ENCODE measurements at places on chromosomes 16 and 17.

DNA sequence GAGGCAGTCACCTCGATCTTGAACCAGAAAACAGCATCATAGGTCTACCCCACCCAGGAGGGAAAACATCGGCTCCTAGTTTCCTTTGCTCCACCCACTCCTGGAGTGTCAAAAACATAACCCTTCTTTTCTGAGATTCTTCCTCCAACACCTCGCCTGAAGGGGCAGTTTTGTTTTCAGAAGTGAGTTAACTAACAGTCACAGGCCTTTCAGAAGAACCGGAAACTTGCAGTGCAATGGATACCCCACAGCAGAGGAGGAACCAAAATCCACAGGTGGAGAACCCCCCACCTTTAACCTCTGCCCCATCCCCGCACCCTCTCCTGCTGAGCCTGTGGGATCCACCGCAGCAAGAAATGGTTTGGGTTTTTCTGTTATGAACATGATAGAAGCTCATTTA, 7.8 kb upstream of the TEX2 start:
- no peak for DNase-seq

- no peak for DNase-seq
These were observed 8.0 kb downstream of the SEZ6 start for GRCh38 chr17:28997806-28998205.

DNA sequence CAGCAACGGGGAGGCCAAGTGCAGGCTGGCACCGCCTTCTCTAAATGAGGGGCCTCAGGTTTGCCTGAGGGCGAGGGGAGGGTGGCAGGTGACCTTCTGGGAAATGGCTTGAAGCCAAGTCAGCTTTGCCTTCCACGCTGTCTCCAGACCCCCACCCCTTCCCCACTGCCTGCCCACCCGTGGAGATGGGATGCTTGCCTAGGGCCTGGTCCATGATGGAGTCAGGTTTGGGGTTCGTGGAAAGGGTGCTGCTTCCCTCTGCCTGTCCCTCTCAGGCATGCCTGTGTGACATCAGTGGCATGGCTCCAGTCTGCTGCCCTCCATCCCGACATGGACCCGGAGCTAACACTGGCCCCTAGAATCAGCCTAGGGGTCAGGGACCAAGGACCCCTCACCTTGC, 18.5 kb downstream of the NGFR start:
- DNase-seq = no peak

GRCh38 chr16:31348579-31348978, 6.4 kb upstream of the ITGAX start:
- no peak for DNase-seq

GRCh38 chr17:80110447-80110812, 9.0 kb downstream of the GAA start:
- no peak for DNase-seq

DNA sequence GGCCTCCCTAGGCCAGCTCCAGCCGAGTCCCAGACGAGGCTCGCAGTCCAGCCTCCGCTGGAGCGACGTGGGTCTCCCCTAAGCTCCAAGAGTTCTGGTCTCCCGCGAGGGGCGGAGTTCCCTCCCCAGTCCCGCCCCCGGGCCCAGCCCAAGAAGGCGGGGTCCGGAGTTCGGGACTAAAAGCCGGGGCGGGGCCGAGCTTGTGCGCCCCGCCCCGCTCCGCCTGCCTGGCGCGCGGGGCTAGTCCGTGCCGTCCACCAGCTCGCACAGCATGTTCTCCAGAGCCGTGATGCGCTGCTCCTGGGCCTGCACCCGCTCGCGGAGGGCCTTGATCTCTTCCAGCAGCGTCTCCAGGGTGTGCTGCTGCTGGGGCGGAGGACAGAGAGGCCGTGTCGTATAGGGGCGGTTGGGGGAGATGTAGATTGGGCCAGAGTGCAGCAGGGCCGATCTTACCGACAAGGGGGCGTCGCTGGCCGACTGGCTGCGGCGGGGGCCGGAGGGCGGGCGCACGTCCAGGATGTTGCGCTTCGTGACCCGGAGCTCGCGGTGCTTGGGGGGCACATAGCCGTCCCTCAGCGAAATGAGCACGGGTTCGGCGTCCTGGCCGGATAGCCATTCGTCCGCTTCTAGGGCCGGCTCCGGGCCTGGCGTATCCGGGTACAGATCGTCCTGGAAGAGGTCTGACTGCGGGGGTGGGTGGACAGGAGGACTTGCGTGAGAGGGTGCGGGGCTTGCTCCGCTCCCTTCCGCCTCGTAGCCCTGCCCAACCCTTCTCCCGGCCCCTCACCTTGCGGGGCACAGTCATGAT, 7.0 kb downstream of the CORO6 start:
- peak; percentile 85 for DNase-seq

GRCh38 chr16:81313701-81314602, 810 bp upstream of the GAN start:
- DNase-seq = no peak

GRCh38 chr16:4115949-4116318, 308 bp downstream of the ADCY9 start:
- no peak for DNase-seq

GRCh38 chr16:57745768-57746167, 10.2 kb downstream of the KATNB1 start:
- no peak for DNase-seq

DNA sequence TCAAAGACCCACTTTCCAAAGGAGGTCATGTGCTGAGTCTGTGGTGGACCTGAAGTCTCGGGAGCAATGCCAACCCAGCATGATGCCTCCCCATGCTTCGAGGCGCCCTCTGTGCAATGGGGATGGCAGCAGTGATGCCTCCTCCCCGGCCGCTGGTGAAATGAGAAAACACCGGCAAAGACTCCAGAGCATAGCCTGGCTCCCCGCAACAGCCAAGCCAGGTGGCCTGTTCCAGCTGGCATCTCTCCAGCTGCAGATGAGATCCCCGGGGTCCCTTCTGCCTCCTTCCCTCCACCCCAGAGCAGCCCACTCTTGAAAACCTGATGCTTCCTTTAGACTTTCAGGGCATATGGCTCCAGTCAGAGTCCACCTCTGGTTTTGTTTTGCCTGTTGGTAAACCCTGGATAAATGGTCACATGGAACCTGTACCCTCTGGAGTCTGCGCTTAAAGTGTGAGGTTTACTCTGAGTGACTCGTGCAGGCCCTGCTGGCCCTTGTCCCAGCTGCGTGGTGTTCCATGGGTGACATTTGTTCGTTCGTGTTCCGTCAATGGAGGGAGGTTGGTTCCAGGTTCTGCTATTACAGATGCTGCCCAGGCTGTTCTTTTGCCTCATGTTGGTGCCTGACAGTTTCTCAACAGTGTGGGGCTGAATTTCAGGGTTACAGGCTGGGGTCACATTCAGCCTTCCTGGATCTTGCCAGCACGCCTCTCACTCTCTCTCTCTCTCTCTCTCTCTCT, 181.8 kb upstream of the CIBAR2 start:
- no peak for DNase-seq

DNA sequence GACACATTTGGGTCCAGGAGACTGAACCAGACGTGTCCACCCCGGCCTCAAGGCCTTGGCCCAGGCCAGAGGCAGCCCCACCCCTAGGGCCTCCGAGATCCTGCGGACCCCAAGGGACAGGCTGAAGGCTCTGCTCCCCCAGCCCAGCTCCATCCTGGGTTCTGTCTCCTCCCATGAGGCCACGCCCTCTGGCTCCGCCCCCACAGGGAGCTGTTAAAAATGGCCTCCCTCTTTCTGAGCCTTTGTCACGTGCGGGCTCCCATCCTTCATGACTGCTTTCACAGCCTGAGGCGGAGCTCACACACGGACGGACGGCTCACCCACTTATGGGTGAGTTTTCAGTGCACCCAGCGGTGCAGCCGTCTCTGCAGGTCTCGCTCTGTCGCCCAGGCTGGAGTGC, 6.5 kb upstream of the CACNA1H start:
- peak; percentile 21 for DNase-seq

DNA sequence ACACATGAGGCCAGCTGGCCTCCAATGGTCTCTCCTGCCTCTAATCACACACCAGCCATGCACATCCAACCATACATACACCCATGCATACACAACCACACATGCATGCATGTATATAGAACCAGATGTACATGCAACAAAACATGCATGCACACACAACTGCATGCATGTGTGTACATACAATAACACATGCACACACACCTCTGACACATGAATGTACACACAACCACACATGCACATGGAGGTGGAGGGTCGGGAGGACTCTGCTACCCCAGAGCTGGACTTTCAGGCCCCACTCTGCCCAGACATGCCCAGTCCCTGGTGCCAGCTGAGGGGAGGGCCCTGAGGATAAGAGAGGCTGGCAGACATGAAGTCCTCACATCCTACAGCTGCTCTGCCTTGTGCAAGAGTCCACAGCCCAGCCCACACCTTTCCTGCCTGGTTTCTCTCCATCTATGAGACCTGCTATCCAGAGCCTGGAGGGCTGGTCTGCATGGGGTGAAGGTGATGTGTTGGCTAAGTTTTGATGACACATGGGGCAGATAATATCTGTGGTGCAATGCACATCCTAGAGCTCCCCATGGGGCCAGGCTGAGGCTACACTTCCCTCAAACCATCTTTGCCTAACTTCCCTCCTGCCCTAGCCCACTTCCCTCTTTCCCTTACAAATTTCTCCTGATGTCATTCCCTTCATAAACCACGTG, 50.9 kb upstream of the SDK2 start:
- no peak for DNase-seq

GRCh38 chr17:28857905-28858800, 3.3 kb downstream of the ERAL1 start:
- DNase-seq = no peak

DNA sequence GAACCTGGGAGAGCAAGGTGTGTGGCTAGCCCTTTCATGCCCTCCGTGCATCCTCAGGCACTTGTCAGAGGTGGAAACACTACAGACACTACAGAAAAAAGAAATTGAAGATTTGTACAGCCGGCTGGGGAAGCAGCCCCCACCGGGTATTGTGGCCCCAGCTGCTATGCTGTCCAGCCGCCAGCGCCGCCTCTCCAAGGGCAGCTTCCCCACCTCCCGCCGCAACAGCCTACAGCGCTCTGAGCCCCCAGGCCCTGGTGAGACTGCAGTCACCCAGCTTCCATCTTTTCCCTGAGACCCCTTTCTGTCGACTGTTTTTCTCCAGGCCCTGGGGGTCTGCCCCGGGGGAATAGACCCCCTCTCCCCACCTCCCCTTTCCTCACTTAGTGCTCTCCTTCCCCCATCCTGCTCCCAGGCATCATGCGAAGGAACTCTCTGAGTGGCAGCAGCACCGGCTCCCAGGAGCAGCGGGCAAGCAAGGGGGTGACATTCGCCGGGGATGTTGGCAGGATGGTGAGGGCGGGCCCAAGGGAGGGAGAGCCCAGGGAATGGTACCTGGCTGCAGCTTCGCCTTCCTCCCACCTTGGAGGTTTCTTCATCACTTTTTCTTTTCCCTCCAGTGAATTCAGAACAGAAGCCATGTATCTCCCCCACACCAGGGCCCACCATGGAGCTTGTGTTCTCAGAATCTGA, 2.3 kb downstream of the COA3 start:
- DNase-seq = no peak

GRCh38 chr17:15893658-15894024, 51.3 kb upstream of the ADORA2B start:
- no peak for DNase-seq

GRCh38 chr17:57436565-57436964, 180.2 kb downstream of the MSI2 start:
- no peak for DNase-seq

GRCh38 chr16:30892670-30893416, 1.0 kb downstream of the BCL7C start:
- DNase-seq = no peak

DNA sequence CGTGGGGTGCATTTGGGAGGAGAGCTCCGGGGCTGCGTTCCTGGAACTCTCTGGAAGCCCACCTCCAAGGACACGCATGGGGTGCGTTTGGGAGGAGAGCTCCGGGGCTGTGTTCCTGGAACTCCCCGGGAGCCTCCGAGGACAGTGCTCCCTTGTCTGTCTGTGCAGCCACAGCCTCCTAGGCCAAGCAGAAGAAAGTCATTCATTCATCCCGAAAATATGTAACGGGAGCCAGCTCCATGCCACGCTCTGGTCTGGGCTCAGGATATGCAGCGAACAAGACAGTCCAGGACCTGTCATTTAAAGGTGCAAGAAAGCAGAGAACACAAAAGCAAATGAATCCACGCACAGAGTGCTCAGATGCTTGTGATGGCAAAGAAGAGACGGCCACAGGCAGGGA, 7.9 kb downstream of the ENPP7 start:
- no peak for DNase-seq

DNA sequence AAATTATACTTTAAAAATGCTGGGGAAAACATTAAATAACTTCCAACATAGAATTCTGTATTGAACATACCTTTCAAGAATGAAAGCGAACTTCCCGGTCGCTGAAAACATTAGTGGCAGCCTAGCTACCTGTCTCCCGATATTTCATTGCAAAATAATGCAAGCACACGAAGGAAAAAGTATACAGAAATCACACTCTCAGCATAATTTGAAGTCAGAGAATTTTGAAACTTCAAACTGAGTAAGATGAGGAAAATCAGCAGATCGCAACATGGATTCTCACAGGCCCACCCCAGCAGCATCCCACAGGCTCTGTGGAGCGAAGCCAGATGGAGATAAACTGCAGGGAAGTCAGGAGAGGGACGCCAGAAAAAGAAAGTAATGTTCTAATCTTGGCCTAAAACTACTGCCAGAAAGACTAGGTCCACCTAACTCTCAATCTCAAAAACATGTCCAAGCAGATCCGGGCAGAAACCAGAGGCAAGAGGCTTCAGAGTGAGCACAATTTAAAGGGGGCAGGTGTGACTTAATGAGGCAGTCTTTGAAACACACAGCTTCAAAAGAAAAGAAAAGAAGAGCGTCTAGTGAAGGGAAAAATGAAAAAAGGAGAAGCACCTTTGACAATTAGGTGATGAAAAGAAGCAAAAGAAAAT, 4.8 kb upstream of the GOSR1 start:
- DNase-seq = no peak

- peak; percentile 28 for DNase-seq
These were observed 4.2 kb downstream of the GIT1 start for GRCh38 chr17:29585080-29585751.

DNA sequence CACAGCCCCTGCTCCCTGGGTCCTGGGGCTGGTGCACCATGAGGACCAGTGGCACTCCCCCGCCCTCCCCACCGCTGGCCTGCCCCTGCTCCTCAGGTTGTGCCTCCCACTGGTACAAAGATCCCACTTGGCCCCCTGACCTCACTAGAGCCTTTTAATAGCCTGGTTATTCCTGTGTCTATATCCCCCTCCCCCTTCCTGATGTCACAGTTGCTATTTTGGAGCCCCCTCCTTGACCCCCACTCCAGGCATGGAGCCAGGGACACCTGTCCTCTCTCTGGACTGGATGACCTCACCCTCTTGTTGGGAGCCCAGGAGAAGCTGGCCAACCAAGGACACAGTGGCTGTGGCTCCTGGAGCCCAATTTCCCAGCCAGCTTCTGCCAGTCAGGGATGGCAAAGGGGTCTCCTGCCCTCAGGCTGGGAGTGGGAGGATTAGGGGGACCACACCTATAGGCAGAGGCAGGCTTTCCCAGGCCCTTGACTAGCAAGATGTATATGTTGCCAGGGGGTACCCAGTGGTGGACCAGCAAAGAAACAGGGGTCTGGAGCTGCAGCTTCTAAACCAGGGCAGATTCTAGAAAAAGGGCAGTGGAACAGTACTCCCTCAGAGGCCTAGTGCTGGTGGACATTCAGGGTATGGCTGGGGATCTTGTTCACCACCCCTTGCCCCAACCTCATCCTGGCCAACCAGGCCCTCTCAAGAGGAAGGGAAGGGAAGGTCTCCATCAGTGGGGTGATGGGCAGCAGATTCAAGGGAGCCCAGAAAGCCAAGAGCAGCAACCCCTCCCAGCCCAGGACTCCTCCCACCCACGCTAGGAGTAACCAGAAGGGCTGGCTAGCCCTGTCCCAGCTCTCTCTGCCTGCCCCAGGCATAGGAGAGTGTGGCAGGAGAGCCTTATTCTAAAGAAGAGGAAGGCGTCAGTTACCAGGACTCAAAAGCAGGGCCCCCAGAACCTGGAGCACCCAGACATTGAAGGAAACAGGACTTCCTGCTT, 10.9 kb downstream of the HDAC5 start:
- no peak for DNase-seq
